Stimulated activated CD4-positive, alpha-beta T cell treated with anti-CD3 and anti-CD28 coated beads, Interleukin-1b, Interleukin-23, amount 100 ng/mL, for 48 hours (primary cell): ENCODE measurements at places on chromosomes 3 and 15.

DNA sequence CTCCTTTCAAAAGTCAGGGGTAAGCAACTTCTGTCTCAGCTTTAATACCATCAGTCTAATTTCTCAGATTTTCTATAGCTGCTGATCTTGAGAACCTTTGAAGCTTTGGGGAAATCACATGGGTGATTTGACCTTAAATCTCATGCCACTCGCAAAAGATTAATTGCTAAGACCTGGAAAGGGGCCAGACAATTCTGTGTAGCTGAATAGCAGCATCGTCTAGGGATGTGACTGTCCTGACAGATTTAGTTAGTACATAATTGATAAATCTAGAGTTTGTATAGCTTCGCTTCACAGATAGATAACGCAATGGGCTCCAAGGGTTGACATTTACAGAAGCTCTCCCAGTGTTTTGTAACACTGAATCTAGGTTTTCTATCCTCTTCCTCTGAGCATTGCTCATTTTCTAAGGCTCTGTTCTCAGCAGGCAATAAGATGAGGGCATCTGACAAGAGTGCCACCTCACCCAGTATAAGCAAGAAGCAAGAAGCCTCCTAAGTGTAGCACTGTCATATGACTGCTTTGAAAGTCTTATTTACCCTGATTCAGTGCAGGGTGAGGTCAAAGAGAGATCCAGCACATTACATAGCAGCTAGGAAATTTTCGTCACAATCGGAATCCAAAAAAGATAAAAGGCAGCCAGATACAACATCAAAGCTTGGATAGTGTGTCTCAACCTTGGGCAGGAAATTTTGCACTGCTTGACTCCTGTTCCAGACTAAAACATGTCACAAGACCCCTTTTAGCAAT is 47.7 kb upstream of the DUT start:
- DNase-seq: no peak

- no peak for DNase-seq
Observed at GRCh38 chr15:95175914-95176658, 944.7 kb downstream of the MCTP2 start.

DNA sequence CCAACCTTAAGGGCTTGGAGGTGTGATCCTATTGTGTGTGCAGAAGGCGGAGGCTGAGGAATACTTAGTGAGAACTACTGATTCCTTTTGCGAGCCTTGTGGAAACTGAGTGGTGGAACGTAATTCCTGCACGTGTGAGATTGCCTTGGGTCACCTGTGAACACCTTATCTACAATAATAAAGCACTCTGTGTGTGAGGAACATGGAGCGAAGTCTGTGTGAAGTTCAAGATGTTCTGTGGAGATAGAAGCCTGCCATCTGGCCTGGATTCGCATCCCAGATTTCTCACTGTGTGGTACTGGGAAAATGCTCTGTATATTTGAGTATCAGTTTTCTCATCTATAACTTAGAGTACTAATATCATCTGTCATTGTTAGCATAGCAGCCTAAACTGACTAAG is 179.5 kb upstream of the PDZRN3 start:
- DNase-seq: no peak

- DNase-seq: no peak
Observed at GRCh38 chr15:86764021-86764420, 684.4 kb downstream of the AGBL1 start.

GRCh38 chr3:114553949-114554593 is 260.2 kb downstream of the TIGIT start:
- DNase-seq: no peak

GRCh38 chr15:35958975-35959374 is 413.0 kb upstream of the DPH6 start:
- no peak for DNase-seq

GRCh38 chr15:57185507-57186074 is 190.7 kb upstream of the CGNL1 start:
- DNase-seq: no peak

- no peak for DNase-seq
Observed at GRCh38 chr3:159829539-159830227, 159.0 kb upstream of the IL12A start.

DNA sequence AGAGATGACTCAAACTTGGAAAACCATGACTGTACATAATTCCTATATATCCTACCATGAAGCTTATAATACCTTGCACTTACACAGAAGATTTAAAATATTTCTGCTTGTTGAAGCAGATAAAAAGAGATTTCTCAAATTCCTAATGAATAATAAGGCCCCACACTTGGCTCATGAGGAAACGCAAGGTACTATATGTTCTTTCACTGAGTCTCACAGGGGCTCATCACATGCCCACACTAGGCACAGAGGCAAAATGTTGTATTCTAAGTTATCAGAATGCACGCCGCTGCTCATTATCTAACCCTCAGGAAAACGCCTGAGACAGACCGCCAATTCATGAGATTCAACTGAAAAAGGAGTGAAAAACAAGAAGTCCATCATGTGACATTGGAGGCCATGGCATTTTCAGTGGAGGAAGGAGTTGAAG is 5.6 kb downstream of the MYO1E start:
- DNase-seq: no peak

DNA sequence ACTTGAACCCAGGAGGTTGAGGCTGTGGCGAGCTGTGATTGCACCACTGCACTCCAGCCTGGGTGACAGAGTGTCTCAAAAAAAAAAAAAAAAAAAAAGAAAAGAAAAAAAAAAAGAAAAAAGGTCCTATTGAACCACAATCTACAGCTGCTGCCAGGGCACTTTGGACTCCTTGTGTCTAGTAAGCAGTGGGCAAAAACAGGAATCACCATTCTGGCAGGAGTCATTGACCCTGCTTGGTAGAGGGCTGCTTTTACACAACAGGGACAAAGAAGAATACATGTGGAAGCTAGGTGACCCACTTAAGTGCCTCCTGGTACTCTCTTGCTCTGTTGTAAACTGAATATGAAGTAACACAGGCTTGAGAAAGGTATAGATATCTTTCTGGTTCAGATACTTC is 14.6 kb upstream of the PCCB start:
- DNase-seq: no peak

DNA sequence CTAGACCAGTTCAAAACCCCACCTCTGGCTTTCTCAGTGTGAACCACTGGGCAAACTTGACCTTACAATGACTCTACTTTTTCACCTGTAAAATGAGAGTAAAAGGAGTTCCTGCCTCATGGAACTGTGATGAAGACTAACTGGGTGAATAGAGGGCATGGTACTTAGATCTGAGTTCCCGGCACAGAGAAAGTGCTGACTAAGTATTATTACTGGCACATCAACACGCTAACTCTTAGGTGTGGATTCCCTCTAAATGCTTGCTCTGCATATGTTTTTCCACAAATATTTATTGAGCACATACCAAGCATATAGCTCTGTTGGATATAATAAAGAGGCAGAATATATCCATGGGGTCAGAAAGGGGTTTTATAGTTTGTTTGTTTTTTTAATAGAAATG is 437.8 kb downstream of the MAGI1 start:
- DNase-seq: no peak

DNA sequence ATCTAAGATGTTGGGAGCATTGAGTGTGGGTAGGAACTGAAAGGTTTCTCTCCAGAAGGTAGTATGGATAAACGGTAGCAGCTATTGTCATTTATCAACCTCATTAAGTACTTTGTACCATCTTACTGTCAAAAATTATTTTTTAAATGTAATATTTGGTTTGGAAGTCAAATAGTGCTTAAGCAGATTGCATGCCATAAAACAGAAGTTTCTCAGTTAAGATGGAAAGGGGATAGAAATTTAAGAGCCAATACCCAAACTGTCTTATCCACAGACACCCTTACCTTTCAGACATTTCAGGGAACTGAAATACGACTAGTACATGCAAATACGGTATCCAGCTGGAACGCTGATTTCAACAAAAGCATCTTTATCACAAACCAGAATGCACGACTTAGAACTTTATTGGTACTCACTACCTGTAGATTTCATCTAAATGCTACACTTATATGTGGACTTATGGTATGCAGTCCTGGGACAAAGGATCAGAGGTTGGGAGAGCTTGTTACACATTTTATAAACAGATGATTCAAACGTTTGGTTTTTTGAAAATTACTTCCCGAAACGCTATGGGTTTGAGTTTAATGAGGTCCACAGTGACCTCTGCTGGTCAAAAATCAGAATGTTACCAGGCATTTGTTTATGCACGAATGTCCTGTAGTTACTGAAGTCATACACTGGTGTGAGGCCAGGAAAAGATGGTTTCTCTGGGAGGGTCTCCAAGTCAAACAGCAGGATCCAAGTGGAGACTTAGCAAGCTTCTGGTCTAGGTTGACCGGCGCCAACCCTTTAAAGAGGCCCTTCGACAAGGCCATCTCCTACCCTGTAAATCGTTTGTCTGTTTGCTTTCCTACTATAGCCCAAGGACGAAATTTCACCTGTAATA is 45.7 kb upstream of the DUT start:
- DNase-seq: peak; percentile 3

GRCh38 chr3:178152031-178152806 is 384.0 kb upstream of the KCNMB2 start:
- no peak for DNase-seq

DNA sequence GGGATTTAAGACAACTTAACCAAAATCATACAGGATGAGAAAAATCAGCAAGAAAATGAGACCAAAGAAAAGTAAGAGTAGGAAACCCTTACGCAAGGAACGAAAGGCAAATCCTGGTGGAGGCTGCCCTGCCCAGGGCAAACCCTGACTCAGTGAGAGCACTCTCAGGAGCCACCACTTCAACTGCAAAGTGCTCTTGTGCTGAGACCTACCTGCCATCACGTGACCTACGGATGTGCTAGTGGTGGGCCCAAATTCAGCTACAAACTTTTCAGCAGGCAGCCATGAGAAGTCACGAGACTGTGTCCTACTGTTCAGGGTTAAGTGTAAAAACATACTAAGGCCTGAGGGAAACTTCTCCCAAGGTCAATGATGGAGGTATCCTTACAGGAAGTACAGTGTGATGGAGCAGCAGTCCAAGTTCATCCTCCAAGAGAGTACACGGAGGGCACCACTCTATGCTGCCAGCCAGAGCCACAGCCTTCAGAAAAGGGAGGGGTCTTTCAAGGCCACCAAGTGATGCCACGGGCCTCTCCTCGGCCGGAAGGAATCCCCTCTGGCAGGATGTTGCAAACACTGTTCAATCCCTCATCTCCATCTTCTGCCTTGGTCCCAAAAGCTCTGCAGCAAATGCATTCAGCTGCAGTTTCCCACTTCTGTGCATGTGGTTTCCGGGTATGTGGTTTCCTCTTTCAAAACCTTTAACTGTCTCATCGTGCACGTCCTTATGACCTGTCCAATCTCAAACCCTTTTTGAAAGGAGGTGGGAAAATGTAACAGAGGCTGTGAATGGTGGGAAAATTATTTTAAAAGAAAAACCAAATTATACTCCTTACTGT is 9.5 kb downstream of the CHSY1 start:
- peak; percentile 48 for DNase-seq

DNA sequence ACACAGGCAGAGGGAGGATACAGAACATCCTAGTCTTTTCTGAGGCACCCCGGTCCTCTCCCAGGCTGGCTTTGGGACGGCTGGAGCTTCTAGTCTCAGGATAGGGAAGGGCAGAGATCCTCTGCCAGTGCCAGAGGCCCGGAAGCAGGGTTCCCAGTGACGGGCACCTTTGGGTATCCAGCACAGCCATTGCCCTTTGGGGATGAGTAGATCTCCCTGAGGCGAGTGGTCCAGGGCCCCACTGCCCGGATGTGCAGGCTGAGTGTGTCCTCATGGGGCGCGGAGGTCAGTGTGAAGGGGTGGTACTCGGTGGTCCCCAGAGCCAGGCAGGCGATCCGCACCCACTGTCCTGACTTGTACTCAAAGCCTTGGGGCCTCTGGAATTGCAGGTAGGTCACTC is 18.3 kb downstream of the DUOX2 start:
- no peak for DNase-seq

DNA sequence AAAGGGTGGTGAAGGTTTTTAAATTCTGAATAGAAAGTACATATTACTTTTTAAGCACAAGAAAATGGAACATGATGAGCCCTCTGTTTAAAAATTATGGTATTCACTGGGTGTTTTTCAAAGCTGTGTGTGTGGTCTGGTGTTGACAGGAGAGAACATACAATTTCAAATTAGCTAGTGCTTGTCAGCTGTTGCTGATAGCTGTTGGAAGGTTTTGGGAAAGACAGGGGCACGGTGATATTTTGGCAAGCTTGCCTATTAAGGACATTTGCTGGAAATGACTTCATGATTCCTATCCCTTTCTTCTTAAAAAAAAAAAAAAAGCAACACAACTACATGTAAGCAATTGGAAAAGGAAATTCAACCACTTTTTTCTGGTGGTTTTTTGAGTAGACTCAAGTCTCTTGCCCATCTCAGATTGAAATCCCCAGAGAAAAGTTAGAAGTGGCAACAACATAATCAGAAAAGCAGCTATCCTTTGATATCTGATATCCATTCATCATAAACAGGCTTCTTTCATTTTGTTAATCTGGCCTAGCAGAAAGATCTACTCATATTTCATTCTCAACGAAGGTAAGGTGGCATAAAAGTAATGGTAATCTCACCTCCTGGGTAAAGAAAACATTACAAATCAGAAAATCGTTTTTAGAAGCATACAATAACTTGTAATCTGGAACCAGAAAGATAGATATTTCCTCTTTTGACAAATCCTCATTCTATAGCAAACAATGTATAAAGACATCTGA is 130.0 kb downstream of the RBMS3 start:
- DNase-seq: no peak

DNA sequence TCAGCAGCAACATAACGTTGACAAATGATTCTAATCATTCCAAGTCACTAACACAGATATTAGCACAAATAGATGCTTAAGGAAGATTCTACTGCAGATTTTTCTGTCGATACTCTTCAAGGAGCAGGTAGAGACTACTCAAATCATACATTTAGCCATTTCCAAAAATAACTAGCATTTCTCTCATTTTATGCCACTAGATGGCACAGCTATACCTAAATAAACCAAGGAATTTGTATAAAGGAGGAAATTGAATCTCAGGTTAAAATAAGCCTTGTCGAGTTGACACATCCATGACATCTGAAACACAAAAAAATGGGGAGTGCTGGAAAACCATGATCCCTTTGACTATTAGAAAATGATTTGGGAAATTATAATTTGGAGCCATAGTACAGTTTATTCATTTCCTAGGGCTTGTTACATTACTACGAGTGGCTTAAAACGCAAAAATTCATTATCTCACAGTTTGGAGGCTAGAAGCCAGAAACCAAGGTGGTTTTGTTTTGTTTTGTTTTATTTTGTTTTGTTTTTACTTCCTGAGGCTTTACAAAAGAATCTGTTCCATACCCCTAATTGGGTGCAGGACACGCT is 59.5 kb upstream of the STRIT1 start:
- DNase-seq: no peak

GRCh38 chr15:56537881-56538280 is 72.9 kb upstream of the MNS1 start:
- DNase-seq: peak; percentile 30

DNA sequence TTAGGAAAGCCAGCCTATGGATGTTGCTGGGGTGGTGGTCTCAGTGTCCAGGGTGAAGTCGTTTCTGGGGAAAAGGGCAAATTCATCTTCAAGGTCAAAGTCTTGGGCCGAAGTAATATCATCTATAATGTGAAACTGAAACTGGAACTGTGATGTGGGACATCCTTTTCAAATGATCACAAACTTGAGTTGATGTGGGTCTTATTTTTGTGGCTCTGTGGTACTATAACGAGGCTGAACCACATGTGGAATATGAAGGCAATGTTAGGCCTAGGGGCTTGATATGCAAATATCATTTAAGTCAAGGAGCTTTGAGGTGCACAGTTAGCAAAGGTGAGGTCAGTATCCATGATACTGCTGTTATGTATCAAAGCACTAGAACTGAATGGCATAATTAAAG is 1.5 kb upstream of the CD200R1L start:
- DNase-seq: no peak

- no peak for DNase-seq
Observed at GRCh38 chr3:5376761-5377160, 189.3 kb downstream of the EDEM1 start.

- DNase-seq: no peak
Observed at GRCh38 chr3:177469216-177469615, 271.9 kb upstream of the TBL1XR1 start.
